ENCODE measurements at places on chromosomes 5 and 9. TPM values are rescaled to one million over a fixed set of nuclear protein-coding genes. Genes with fewer than 3 reads are reported as not detected.

DNA sequence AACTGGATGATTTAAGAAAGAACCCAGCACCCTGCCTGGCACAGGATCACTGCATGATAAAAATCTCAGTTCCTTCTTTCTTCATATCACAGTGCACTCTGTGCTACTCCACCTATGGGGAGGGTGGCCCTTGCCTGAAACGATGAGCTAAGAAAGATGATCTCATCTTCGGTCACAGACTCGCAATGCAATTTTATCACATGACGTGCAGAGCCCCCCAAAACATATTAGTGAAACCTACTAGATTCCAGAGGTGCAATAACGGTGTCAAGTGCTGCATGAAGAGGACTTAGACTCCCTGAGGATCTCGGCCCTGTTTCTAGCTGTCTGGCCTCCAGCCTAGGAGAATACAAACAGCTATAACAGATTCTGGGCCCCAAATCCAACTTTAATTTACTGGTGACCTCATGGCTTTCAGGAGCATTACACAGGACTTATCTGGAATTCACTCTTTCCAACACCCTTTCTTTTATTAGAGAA, 104.0 kb downstream of the EBF1 start:
- no peak for DNase-seq

DNA sequence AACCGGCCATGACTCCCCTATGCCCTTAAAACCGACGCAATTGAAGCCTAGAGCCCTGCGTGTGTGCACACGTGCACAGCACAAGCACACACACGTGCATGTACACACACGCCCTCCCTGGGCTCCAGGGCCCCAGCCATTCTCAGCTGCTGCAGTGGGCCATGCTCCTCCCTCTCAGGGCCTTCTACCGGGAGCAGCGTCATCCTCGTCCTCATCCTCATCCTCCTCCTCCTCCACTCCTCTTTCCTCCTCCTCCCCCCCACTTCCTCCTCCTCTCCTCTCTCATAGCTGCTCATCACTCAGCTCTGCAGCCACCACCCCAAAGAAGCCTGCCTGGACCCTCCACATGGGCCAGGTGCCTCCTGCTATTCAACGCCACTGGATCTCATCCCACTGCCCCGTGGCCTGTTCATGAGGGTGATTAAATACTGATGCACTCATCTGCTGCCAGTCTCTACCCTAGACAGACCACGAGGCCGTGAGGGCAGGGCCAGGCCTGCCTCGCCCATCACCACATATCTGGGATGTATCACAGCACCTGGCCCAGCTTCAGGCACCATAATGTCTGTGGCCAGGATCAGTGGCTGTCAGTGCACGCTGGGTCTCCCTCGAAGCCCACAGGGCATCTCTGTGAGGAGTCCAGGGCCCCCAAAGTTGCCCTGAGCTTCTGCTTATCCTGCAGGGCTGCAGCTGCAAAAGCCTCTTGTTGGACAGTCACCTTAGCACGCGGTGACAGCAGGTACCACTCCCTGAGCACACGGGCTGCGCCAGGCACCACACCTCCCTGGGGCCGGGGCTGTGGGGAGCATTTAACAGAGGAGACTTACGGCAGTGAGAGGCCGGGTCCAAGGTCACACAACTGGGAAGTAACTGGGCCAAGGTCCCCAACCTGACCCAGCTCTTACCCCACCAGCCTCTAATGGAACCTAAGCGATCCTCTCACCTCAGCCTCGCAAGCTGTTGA, 9.8 kb downstream of the FAM78A start:
- no peak for DNase-seq

DNA sequence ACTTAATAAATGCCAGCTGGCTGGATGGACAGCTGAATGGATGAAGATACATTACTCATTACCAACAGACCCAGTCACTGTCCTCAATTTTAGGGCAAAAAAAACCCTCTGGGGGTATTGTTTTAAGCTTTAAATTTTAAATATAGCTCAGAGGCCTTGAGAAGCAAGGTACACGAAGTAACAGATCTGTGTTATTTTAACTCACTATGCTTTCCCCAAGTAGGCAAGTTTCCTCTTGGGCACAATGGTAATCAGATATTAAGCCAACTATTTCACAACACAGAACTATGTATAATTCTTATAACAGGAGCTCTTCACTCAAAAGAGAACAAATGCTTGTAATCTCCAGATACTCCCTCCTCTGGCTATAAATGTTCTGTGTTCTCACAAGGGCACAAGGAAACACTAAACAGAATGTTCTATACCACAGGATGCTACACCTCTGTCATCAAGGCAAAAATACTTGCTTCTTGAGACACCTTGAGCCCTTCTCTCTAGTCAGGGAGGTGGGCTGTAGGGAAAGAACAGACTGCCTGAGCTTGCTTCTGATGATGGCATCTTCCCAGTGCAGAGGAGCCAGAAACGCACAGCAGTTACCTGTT, 443.8 kb downstream of the SPOCK1 start:
- DNase-seq, result no peak

- no peak for DNase-seq
These were observed 90.5 kb upstream of the TRIM32 start for GRCh38 chr9:116596646-116597045.

DNA sequence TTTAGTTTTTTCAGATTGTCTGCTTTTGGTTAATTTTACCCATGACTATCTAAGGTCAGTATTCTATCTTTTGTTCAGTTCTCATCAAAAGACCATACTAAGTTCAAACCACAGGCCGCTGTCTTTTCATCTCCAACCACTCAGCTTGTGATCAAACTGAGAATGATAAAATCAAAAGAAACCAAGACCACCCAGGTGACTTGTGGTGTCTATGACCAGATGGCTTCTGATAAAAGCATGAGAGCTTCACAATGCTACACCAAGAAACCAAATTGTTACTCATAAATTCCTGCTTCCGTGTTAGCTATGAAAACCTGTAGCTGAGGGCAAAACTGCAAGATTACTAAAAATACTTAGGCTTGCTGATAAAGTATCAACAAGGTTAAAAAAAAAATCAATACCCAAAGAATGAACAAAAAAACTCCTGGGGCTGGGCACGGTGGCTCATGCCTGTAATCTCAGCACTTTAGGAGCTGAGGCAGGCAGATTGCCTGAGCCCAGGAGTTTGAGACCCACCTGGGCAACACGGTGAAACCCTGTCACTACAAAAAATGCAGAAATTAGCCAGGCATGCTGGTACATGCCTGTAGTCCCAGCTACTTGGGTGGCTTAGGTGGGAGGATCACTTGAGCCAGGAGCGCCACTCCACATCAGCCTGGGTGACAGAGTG, 25.8 kb upstream of the GPX8 start:
- no peak for DNase-seq

- no peak for DNase-seq
These were observed 222.8 kb downstream of the HSPA4 start for GRCh38 chr5:133274597-133274935.

NADK2 gene
- 34.2 TPM for total RNA-seq

C6 gene
- not detected for total RNA-seq

IL33 gene
- not detected for total RNA-seq

- DNase-seq, result no peak
These were observed 193.7 kb downstream of the CACNA1B start for GRCh38 chr9:138071292-138071691.

GPX3 gene
- 4.4 TPM for total RNA-seq

- no peak for DNase-seq
These were observed 21.2 kb downstream of the POU4F3 start for GRCh38 chr5:146359836-146360235.

- DNase-seq, result no peak
These were observed 422.1 kb upstream of the PIK3R1 start for GRCh38 chr5:67793418-67793817.

DNA sequence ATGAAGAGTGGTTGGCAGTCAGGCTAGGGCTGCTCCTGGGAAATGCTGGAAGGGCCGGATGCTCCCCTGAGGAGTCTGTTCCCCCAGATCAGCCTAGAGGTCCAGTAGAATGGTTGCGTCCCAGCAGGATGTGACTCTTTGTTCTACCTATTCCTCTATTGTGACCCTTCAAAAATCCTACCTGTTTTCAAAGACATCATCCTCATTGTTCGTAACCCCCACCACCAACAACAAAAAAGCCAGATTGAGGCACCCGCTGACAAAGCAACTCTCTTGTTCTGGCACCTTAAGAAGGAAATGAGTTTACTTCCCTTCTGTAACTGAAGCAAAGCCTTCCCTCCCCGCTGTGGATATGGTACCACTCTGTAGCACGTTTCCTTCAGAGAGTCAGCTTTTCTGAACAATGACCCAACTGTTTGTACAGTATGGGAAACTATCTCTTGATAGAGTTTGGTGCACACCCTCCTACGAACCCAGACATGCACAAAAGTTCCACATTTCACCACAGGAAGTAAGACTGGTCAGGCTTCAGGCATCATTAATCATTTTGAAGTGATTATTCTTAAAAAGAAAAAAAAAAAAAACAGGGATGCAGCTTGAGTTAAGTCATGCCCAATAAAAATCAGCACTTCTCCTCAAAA, 207.2 kb downstream of the ENC1 start:
- peak; percentile 75 for DNase-seq

- DNase-seq, result no peak
These were observed 375.8 kb downstream of the RAB3C start for GRCh38 chr5:58958701-58959100.

TMEM141 gene
- total RNA-seq, result 79.2 TPM

BSPRY gene
- total RNA-seq, result not detected

- no peak for DNase-seq
These were observed 226.6 kb upstream of the TBCA start for GRCh38 chr5:78002690-78003089.

KIF24 gene
- total RNA-seq, result 6.9 TPM

DNA sequence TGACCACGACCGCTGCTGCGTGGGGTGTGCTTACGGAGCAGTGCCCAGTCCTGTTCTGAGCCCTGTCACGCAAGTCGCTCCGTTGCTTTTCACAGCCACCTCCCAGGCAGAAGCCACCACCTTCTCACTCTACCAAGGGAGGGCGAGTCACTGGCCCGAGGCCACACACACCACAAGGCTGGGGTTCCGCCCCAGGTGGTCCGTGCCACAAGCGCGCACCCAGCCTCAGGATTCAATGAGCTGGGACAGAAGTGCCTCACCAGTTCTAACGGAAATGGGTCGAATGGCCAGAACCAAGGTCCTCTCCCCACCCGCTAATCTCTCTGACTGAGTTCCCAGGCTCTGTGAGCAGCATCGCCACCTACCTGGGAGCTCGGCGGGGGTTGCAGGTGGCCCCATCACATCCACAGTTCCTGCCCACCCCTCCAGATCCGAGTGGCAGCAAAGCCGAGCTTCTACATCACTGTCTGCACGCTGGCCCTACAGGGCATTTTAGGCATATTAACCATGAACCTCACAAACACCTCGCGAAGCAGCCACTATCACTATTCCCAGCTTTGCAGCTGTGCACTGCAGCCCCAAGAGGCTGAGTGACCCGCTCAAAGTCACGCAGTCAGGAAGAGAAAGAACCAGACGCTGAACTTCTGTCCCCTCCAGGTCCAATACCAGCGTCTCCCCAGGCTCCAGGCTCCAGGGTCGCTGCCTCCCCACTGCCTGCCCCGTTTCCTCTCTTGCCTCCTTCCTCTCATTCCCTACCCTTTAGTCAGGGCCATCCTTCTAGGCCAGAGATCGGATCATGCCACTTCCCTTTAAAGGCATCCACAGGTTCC, 92.1 kb upstream of the PHYKPL start:
- no peak for DNase-seq

- peak; percentile 34 for DNase-seq
These were observed 288.9 kb downstream of the RAB3C start for GRCh38 chr5:58871648-58872242.

DNA sequence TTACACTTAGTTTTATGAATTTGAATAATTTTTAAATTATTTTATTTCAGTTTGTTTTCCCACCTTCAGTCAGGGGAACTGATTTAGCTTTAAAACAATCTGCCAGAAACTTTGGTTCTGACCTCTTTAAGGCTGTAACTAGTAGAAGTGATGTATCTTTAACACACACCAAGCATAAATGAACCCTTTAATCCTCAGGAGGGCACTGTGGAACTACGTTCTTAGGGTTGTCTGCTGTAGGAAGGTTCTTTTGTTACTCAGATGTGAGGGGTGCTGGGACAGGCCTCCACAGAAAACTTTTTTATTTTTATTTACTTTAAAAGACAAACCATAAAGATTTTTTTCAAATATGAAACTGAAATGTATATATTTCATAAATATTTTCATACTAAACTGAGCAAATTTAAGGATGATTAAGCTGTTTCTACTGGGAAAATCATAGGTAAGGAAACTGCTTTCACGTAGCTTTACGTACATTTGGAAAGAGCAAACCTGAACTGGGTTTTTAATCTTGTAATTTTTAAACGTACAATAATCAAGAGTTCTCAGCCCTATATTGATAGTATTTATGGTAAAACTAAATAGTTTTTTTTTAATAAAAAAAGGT, 5.3 kb downstream of the KLF4 start:
- peak; percentile 77 for DNase-seq

- DNase-seq, result no peak
These were observed 15.4 kb upstream of the ZNF622 start for GRCh38 chr5:16480821-16481538.

- DNase-seq, result no peak
These were observed 2.1 kb upstream of the OGN start for GRCh38 chr9:92406477-92406876.

GNG10 gene
- total RNA-seq, result 115 TPM

- DNase-seq, result no peak
These were observed 51.7 kb downstream of the RETREG1 start for GRCh38 chr5:16565118-16565517.

CATSPER3 gene
- not detected for total RNA-seq

DNA sequence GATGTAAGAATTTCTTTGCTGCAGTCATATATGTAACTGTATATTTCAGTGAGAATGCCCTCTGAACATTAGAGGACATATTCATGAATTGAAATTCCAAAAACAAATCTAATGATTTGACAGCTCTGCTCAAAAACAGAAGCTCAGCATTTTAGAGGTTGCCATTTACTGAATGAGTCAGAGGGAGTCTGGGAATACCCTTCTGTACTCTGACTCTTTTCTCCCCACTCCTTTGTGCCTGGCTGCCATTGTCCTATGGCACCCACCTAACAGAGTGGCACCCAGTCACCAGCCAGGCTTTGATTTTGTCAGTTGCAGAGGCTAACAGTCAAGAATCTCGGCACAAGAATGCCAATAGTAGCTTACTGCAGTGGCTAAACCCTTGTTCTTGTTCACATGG, 133.6 kb downstream of the ATG10 start:
- DNase-seq, result peak; percentile 17

DNA sequence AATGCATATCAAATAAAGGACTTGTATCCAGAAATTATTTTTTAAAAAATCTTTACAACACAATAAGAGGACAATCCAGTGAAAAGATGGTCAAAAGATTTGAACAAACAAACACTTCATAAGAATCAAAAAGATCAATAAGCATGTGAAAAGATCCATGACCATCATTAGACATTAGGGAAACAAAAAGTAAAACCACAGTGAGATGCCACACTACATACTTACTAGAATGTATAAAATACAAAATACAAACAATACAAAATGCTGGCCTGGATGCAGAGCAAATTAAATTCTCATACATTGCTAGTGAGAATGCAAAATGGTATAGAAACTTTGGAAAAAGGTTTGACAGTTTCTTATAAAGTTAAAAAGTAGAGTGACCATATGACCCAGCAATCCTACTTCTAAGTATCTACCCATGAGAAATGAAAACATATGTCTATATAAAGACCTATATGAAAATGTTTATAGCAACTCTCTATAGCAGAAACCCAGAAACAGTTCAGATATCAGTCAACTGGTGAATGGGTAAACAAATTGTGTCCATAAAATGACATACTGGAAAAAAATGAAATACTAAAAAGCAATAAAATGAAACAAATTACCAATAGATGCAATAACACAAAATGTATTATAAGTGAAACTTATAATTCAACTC, 426.1 kb downstream of the RAB3C start:
- no peak for DNase-seq

GRCh38 chr5:50623666-50624065, 42.8 kb upstream of the PARP8 start:
- no peak for DNase-seq

TIMD4 gene
- not detected for total RNA-seq
